GM04503 (cell line): ENCODE measurements at places on chromosomes 4 and X.

DNA sequence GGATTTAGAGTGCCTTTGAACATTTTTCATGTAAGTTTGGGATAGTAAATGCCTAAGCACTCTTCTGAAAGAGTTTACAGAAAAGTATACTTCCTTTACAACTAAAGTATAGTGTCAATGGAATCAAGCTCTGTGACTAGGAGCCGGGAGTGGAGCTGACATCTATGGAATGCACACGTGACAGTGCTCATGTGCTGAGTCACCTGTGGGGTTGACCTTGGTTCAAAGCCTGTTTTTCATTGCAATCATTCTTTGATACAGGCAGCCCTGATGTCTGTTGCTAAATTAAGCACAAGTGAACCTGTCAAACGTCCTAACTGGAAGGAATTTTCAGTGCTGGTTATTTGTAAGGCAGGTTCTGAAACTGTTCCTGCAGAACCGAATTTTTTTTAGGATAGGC lies 82.5 kb downstream of the GPAT3 start:
- DNase-seq, result peak; percentile 54

- no peak for DNase-seq
Measured at GRCh38 chr4:25129917-25130316, 30.3 kb downstream of the SEPSECS start.

- no peak for DNase-seq
Measured at GRCh38 chr4:170651786-170652185, 562.0 kb upstream of the AADAT start.

GRCh38 chr4:85669204-85669603 lies 194.3 kb downstream of the ARHGAP24 start:
- no peak for DNase-seq

GRCh38 chrX:120477453-120477852 lies 8.4 kb upstream of the LAMP2 start:
- DNase-seq, result no peak

DNA sequence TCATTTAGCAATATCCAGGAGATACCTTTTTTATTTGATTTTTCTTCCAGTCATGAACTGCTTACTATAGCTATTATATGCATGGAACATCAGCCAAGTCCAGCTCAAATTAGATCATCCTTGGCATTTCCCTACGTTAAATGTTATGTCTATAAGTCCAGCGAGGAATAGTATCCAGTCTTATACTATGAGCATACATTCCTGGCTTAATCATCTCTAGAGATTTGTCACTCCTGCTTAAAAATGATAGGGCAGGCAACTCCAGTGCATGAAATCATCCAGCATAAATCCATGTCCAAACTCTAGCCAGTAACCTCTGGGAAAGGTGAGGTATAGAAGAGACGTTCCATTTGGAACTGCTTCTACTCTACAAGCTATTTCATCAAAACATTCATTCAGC lies 126.7 kb upstream of the VCX2 start:
- DNase-seq, result no peak

GRCh38 chr4:138912704-138913340 lies 102.8 kb upstream of the NOCT start:
- no peak for DNase-seq

GRCh38 chrX:150080497-150080896 lies 142.2 kb upstream of the EOLA2 start:
- no peak for DNase-seq

- no peak for DNase-seq
Measured at GRCh38 chrX:16100673-16101072, 22.7 kb upstream of the GRPR start.

DNA sequence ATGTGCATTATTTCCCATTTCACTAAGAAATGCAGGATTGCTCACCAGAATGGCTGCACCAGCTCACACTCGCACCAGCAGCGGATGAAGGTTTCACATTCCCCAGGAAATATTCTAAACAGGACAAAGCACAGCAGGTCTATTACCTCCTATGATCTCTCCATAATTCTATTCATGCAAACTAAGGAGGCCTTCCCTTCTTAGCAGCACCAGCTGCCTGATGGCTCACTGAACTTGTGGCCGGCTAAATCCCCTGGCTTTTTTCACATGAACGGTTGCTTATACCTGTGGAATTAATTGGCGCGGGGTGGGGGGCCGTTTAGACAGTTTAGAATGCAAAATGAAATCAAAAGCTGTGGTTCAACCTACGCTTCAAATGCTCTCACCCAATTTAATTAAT lies 73.5 kb upstream of the SRD5A3 start:
- DNase-seq, result no peak
